NCI-H1930 (cell line): ENCODE measurements at places on chromosomes 12 and 14.

- DNase-seq: peak; percentile 25
Observed at GRCh38 chr14:50943943-50944646, at the start of gene PYGL. Gene PYGL, minus strand, starts transcription at chr14:50944483. Its CDS starts 80 bp downstream, at chr14:50944403.

GRCh38 chr12:100211698-100212097 lies 11.1 kb downstream of the ACTR6 start:
- DNase-seq: no peak

- peak; percentile 16 for DNase-seq
Observed at GRCh38 chr12:42143452-42144157, 1.1 kb downstream of the GXYLT1 start.

DNA sequence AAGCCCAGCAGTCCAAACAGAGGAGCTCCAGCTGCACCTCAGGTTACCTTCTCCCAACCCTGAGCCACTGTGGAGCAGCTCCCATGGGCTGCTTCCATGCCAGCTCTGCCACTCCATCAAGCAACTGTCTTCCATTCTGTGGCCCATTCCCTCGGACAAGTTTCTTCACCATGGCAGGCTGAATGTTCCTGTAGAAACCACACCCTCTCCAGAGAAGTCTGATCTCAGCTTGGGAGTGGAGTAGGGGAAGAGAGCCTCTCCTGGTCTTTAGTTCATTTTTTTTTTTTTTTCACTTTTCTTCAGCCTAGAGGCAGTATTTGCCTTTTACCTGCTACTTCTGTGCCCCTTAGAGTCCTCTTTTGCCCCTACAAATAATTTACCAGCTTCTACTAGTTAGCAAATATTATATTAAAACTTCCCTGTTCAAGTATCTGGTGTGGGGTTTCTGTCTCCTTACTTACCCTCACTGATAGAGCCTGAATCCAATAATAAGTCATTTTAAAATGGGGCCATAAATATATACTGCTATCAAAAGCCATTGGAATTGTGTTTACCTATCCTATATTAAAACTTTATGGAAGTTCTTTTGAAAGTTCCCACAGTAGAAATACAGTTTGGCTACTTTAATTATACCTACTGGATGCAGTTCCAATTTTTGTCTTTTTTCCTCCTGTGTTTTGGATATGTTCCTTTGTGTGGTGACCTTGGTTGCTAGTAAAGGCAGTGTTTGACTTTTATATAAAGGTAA lies 11.7 kb upstream of the SLC17A8 start:
- no peak for DNase-seq

GRCh38 chr12:52360663-52361271 lies 6.5 kb downstream of the KRT85 start:
- no peak for DNase-seq

- no peak for DNase-seq
Observed at GRCh38 chr12:56080556-56081138, 682 bp downstream of the ERBB3 start.

- DNase-seq: no peak
Observed at GRCh38 chr12:52308806-52309425, 12.3 kb downstream of the KRT83 start.

- no peak for DNase-seq
Observed at GRCh38 chr14:40581264-40581663, 1025.4 kb upstream of the LRFN5 start.

DNA sequence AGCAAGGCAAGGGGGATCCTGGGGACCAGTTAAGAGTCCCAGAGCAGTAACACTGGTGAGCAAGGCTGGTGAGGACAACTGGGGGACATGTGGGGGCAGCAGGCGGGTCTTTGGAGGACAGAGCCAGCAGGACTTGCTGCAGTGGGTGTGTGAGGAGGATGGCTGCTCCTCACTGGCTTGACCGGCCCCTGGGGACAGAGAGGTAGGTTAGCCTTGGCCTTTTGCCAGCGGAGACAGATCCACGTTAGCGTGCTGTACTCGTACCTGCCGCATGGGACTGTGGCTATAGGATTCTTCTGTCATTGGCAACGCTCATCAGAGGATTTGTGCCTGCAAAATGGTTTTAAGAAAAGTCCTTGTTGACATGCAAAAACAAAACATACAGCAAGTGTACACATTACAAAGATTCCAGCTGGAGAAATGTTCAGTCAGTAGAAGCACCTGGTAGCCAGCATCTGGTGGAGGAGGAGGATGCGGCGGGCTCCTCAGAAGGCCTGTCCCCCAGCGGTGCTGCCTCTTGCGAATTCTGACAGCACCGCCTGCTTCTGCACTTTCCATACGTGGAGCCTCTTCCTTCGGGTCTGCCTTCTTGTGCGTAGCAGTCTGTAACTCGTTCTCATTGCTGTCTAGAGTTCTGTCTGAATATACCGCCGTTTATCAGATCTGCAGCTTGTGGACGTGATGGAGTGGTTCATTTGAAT lies 91.3 kb downstream of the EP400 start:
- DNase-seq: no peak

DNA sequence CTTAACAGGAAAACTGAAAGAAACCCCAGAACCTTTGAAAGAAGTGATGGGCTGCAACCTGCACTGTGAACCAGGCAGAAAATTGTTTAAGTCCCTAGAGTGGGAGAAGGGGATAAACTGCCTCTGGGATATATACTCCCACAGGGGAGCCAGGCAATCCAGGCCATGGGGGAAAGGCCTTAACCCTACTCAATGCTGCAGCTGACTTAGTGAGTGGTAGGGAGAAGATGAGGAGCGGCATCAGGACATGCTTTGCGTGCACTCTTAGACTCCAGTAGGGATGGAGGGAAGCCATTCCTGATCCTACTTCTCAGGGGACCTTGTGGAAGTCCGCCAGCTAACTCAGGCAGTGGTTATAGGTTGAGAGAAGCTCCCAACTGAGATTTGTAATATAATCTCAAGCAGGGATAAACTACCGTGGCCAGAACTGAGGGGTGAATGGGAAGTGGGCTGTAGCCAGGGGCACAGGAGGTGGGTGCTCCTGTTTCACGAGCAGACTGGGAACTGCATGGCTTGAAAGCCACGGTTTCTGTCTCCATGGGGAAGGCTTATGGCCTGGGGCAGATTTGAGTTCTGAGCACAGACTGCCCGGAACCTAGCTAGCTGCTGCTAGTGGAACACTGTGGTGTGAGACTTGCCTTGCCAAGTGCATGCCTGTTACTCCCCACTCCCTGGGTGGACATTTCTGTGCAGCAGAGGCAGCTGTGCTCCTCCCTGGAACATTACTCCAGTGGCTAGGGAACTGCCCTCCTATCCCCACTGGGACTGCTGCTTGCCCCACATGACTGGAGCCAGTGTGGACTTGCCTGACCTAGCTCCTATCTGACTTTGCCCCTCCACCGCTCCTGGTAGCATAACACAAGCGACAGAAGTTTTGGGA lies 119.2 kb upstream of the SCAF11 start:
- DNase-seq: no peak

- no peak for DNase-seq
Observed at GRCh38 chr12:116916714-116917114, 6.0 kb downstream of the FBXW8 start.

GRCh38 chr14:100149851-100150611 lies 9.4 kb downstream of the DEGS2 start:
- no peak for DNase-seq

GRCh38 chr14:77339407-77339806 lies 18.6 kb downstream of the GSTZ1 start:
- DNase-seq: no peak

DNA sequence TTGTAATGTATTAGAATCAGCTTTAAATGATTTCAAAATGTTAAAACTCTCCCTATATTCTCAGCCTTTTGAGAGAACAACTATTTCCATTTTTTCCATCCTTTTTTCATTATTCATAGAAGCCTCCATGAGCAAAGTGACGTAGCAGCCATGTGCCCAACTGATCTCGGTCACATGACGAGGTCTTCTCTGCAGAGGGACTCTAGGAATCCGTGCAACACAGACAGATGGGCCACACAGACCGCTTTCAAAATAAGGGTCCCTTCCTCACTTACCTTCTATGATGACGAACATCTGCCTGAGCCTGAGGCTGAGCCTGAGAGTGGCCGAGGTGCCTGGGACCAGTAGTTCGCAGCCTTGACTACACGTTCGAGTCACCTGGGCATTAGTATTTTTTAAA lies 293.8 kb downstream of the FOXN3 start:
- DNase-seq: no peak

DNA sequence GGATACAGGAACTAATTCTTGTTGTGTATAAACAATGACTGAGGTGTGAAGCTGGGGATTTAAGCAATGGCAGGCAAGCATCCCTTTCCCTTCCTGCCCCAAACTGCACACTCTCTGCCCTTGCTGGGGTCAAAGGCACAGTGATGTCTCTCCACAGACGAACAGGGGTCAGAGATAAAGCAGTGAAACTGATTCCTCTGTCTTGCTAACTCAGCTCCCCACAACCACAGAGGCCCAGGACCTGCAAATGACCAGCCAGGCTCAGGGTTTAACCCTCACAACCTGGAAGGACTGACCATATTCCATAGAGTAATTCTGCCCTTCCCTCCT lies 67.2 kb downstream of the CCDC88C start:
- no peak for DNase-seq

- DNase-seq: no peak
Observed at GRCh38 chr12:65086236-65086635, 34.9 kb downstream of the WIF1 start.

DNA sequence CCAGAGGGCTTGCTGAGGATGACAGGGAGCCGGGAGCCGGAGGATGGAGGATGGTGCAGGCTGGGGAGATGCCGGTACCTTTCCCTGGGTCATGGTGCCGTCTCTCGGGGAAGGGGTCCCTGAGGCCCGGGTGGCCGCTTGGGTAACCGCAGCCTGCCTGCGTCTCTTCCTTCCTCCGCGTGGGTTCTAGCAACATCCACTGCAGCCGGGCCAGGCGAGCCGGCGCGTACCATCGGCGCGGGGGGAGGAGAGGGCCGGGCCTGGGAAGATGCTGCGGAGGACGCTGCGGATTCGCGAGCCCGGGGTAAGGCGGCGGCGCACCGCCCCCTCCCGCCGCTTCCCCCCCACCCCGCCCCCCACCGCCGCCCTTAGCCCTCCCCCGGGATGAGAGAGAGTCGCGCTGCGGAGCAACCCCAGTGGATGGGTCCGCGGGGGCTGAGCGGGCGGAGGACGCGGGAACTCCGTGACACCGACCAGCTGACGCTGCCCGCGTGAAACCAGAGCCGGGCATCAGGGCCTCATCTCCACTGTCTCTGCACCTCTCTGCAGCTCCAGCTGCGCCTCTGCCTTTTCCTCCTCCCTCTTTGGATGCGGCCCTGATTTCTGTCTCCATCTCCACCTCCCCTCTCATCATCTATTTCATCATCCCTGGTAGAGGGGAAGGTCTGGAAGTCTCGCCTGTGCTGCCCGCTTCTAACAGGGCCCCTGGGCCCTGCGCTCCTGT lies at the start of gene FAIM2:
Gene FAIM2, minus strand, starts transcription at position 201 of the 724 bp plus-strand sequence. Its CDS starts 108 bp downstream, at position 93.
- DNase-seq: peak; percentile 17

- DNase-seq: peak; percentile 50
Observed at GRCh38 chr12:108950991-108951739, 69.7 kb downstream of the SVOP start.

DNA sequence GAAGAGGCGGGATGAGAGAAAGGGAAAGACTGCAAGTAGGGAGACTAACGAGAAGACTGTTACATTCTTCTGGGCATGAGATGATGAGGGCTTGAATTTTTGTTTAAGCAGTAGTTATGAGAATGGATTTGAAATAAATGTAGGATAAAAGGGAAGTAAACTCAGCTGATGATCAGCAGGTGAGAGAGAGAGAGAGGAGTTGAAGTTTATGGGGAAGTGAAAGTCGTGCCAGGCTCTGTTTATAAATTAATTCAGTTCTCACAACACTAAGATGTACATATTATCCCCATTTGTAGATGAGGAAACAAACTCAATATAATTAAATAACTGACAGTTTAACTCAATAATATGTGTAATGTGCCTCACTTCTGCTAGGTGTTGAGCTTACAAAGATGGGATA lies 170.0 kb upstream of the RMST start:
- DNase-seq: no peak
